ENCODE measurements at places on chromosomes 16 and 17.

DNA sequence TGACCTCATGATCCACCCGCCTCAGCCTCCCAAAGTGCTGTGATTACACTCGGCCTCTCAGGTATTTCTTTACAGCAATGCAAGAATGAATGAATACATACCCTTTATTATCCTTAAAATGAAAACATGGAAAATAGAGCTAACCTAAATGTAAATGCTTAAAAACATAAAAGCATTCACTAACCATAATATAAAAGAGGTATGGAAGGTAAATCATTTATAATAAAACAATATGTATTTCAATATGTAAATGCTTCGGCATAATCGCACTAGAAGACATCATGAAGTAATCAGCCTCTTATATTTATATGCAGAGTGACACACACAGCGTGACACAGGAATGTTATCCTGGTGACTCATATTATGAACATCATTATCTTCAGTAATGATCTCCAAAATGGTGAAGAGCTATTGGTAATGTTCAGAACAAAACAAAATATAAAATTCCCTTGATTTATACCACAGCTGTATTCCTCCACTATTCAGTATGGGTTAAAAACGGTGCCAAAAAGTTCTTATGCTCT is 53.9 kb downstream of the AIPL1 start:
- no peak for DNase-seq

GRCh38 chr16:76661691-76662235 is 384.6 kb downstream of the CNTNAP4 start:
- DNase-seq, result no peak

- DNase-seq, result peak; percentile 68
Measured at GRCh38 chr17:80455336-80455710, 21.1 kb downstream of the NPTX1 start.

GRCh38 chr17:78128551-78129350 is at the start of gene TMC6:
TMC6 (minus strand) TSS chr17:78128755; CDS start chr17:78126832, 1,923 bp downstream.
- DNase-seq, result peak; percentile 85

DNA sequence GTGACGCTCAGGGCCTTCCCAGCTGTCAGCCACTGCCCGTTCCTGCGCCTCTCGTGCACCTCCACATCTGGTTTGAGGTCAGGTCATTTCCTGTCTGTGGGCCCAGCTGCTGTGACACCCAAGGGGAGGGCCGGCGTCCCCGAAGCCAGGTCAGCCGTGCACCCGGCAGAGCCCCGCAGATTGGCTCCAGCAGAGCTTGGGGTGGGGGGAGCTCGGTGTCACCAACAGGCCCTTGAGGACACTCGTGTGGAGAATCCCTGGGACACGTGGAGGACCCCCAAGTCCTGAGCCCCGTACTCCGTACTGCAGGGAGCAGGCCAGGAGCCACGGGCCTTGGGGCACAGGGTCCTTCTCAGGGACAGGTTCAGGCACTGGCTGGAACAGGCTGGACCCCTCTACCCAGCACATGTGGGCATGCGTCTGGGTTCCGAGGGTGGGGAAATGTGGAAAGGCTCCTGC is 4.8 kb downstream of the SPATA2L start:
- no peak for DNase-seq

DNA sequence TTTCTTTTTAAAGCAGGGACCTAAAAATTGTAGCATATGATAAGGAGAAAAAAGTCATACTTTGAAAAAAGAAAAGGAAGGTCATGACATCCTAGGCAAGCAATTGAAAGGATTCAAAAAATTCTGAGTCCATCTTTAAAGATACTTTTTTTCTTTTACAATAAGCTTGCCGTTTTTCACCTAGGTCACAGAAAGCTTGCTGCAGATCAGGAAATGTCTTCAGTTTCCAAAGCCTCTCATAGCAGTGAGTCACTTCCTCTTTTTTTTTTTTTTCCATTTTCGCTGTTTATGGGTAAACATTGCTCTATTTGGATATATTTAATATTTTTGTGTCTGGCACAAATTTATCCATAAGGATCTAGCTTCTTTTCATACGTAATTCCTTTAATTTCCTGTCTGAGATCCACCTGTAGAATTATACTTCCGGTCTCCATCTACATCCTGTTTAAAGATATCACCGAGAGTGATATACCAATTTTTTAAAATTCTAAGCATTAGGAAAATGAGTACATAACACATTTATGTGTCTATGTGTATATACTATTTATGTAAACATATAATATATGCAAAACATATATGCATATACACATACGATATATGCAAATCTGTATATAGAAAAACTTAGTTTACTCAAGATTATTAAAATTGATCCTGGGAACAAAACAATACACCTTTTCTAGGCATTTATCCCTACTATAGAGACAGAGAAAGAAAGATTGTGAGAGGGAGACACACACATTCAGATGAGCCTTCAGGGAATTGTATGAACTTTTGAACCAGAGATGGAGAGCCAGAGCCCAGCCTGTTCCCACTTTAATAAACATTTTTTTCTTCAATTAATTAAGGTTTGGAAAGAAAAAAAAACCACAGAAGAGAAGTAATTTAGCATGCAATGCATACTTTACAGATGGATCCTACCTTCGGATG is 134.4 kb downstream of the SKAP1 start:
- no peak for DNase-seq

DNA sequence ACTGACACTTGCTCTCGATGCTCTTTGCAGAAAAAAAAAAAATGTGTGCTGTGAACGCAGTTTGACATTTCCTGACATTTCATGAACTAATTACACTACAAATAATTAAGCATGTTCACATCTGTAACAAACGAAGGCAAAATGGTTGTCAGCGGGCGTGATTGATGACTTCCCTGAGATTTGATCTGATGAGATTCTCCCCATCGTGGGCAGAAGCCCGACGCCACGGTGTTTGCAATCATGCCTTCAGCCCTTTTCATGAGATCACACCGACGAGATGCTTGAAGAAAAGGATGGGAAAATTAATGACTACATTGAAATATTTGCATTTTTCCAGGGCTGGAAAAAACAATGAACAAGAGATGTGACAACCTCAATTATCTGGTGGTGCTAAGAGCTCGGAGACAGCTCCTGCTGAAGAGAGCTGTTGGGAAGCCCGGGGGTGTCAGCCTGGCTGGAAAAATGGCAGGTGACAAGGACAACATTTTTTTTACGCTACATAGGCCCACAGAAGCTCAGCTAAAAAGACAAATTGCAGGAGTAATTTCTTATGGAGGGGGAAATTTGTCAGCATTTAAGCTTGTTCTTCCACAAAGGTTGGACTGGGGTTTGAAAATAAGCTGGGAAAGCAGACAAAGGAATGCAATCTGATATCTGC is 259.4 kb upstream of the IRX3 start:
- no peak for DNase-seq

DNA sequence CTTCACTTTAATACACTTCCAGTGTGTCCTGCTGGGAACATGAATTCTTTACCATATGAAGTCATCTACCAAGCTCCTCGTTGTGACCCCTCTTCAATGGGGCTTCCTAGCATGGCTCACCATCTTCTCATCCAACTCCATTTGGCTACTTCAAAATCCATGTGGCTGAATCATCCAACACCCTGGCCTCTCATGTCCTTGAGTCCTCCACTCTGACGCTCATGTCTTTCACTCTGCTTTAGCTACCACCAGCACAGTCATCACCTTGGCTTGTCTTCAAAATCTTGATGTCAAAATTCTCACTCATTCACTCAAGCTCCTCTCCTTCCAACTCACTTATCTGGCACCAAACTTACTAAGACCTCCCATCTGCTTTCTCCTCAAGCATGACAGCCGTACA is 35.8 kb downstream of the AMFR start:
- DNase-seq, result no peak

- DNase-seq, result no peak
Measured at GRCh38 chr17:51481370-51481769, 221.0 kb downstream of the UTP18 start.

- DNase-seq, result no peak
Measured at GRCh38 chr17:19448341-19449268, 37.6 kb downstream of the RNF112 start.

DNA sequence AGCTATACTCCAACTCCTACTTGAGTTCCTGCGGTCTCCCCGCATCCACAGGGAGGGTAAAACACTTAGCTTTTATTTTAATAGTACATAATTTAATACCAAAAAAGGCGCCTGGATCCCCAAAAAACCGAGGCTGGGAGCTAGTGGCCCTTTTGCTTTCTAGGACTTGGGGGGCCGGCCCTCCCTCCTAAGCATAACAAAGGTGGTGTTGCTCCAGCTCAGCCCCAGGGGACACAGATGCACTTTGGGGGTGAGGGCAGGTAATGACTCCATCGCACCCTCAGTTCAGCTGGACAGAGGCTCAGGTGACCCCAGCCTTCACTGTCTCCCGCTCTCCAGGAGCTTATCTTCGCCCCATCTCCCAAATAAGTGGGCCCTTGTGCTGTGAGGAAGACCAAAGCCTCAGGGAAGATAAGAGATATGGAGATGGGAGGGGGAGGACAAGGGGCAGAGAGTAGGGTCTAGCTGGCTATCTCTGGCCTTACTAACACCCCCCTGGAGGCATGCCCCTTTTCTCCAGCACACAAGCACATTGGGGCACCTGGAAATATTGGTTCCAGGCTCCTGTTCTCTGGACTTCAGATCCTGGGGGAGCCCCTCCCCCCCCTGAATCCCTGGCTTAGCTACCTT is 2.8 kb upstream of the NHERF1 start:
- no peak for DNase-seq

- DNase-seq, result no peak
Measured at GRCh38 chr17:63491977-63492618, 15.2 kb downstream of the ACE start.

GRCh38 chr17:81402981-81403467 is 7.8 kb downstream of the BAHCC1 start:
- no peak for DNase-seq

DNA sequence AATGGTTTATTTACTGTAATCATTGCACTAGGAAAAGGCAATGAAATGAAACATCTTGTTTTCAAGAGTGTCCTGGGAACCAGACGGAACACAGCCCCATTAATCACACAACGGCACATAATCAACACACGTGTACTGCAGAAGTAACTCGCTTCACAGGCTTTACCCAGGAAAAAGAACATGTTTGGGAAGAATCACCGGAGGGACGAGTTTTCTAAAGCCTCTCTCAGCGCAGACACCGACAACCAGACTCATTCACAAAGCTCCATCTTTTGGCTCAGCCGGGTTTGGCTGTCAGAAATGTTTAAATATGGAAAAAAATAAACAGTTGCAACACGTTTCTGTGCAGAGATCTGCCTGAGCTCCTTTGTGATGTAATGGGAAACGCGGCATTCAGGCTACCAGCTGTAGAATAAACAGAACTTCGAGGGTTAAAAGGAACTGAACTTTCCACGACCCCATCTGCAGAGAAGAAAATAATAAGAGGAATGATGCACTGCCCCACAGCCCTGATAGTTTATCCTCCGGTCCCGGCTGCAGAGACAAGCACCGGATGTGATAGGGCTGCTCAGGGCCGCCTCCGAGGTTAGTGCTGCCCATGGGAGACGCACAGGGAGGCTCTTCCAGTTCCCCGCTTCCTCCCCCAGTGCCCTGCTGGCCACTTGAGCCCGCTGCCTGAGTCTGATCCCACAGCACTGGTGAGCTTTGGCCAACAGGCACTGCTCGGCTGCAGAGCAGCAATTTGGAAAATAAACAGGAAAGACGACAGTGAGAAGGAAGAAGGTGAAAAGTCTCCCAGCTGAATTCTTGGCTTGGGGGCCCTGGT is 119.8 kb downstream of the HIC1 start:
- peak; percentile 49 for DNase-seq

- no peak for DNase-seq
Measured at GRCh38 chr16:82265809-82266208, 95.8 kb upstream of the MPHOSPH6 start.

GRCh38 chr17:78114831-78115723 is 13.5 kb downstream of the TMC6 start:
- DNase-seq, result no peak

- DNase-seq, result no peak
Measured at GRCh38 chr16:13806671-13807070, 113.3 kb upstream of the ERCC4 start.

DNA sequence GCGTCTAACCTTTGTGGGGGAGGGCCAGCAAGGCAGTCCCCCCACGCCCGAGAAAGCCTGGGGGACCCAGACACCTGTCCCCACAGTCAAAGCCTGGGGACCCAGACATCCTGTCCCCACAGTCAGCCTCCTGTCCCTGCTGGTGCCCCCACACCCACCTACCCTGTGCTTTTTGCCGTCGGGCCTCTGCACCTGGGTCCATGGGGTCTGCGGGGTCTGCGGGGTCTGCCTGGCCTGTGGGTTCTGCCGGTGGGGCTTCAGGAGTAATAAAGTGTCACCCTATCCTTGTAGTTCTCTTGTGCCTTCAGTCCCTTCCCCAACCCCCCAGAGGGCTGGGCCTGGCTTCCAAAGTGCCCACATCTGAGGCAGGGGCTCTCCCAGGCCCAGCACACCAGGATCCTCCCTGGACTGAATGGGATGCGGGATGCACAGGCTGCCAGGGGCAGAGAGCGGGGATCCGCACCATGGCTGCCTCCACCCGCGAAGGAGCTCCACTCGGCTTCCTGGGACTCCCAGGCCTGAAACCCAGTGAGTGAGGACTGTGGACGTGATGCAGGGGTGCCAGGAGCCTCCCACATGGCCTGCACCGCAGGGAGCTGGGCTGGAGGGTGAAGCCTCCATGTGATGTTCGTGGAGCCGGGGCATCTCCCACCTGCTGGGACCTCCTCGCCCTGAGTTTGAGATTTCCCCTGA is 16.3 kb upstream of the DPEP1 start:
- DNase-seq, result no peak

DNA sequence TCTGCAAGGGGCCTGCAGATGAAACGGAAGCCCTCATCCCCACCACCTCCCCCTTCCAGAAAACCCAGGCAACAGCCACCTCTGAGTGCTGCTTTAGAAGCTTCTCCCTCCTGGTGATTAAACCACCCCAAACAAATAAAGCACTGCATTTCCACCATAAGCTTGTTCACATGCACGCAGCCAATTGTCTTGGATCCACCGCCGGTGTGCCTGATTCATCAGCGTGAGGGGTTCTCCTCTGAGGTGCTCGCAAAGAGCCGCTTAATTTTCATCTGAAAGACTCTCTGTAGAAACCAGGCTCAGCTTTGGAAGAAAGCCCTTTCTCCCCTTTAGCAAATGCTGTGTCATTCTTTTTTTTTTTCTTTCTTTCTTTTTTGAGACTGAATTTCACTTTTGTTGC is 155.2 kb upstream of the EEF2KMT start:
- no peak for DNase-seq

- DNase-seq, result no peak
Measured at GRCh38 chr16:89519881-89520280, 11.7 kb downstream of the SPG7 start.

DNA sequence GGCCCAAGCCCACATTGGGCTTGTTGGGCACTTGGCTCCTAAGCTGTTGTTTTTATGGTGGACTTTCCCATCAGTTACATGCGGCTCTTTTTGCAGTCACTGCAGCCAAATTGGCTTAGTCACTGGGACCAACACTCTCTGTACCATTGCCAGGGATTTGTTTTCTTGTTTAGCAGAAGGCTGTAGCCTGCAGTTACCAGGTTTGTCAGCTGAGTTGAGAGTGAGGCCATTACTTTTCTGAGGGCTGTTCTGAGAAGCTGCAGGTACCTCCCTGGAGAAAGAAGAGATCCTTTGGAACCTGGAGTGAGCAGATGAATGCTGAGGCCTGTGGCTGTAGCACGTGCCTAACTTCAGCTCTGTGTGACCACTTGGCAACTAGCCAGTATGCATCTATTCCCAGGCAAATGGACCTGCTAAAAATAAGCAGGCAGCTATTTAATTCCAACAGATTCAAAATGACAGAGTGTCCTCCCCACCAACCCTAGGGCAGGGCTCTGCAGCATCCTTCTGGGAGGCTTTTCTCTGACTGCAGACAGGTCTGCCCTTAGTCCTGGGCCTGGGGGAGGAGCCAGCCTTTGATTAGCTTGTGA is 12.9 kb downstream of the AKAP1 start:
- no peak for DNase-seq

All from NCI-H510A (cell line).